Stimulated activated CD8-positive, alpha-beta memory T cell treated with anti-CD3 and anti-CD28 coated beads, Interleukin-7, amount 100 ng/mL, for 1 hour (primary cell): ENCODE measurements at places on chromosomes 7 and 10.

GRCh38 chr7:158325530-158326381, 261.9 kb downstream of the PTPRN2 start:
- DNase-seq, result no peak

DNA sequence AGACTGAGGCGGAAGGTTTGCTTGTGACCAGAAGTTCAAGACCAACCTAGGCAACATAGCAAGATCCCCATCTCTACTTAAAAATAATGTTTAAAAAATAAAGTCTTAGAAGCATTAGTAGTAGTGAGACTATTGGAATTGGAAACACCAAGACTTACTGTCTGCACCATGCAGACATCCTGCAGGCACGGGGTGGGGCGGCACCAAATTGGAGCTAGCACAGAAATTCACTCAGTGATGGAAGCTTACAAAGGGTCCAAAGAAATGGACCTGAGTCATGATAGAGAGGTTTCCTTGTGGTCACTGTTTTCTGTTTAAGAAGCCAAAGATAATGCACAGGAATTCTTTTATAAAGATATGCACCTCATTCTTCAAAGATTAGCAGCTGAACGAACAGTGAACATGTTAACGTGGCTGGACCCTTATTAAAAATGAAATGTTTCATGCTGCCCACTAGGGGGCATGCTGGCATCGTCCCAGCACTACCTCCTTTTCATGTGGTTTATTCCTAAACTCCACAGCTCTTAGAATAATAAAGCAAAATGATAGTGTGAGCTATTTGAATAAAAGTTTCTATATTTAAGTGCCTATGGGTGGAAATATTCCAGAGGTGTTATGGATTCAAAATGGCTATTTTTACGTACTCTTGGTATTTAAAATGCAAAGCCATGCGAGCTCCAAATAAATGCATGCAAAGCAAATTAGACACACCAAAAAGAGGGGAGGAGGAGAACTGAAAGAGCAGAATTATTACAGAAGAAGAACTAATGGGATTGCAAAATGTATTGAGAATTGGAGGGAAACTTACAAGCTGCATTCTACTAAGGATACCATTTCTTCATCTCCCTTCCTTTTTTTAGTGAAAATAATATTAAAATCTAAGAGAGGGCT, 28.6 kb downstream of the PDSS1 start:
- DNase-seq, result peak; percentile 5

DNA sequence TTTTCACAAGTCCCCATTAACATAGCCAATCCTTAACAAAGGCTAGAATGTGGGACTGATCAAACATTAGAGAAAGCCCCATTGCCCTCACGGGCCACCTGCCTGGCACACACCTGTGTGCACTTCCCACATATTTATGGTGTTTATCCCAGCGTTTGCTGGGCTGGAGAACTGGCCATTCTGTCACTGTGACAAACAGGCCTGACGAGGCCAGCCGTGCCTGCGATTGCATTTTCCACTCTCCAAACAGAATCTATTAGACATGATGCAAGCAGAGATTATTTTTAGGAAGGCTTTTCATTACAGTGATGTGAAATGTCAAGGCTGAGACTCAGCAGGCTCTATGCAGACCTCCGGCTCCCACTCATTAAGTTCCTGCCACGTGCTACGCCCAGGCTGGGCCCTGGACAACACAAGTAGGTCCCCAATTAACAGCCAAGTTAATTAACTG, 20.4 kb downstream of the PTPRN2 start:
- no peak for DNase-seq

DNA sequence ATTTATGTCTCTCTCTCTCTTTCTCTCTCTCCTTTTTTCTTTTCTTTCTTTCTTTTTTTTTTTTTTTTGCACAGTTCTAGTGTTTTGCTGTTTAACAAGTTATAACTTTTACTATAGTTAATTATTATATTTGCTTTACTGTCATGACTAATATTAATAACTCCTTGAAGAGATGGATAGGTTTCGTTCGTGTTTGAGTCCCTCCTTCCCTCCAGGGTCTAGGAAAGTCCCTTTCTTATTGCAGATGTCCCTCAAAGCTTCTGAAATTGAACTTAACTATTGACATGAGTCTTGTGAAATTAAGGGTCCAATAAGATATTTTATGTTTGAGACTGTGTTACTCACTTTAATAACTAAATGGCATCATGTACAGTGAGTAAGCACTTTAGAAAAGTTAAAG, 131.4 kb downstream of the PLXDC2 start:
- DNase-seq, result no peak

- no peak for DNase-seq
Observed at GRCh38 chr7:46993396-46993795, 588.5 kb downstream of the TNS3 start.

DNA sequence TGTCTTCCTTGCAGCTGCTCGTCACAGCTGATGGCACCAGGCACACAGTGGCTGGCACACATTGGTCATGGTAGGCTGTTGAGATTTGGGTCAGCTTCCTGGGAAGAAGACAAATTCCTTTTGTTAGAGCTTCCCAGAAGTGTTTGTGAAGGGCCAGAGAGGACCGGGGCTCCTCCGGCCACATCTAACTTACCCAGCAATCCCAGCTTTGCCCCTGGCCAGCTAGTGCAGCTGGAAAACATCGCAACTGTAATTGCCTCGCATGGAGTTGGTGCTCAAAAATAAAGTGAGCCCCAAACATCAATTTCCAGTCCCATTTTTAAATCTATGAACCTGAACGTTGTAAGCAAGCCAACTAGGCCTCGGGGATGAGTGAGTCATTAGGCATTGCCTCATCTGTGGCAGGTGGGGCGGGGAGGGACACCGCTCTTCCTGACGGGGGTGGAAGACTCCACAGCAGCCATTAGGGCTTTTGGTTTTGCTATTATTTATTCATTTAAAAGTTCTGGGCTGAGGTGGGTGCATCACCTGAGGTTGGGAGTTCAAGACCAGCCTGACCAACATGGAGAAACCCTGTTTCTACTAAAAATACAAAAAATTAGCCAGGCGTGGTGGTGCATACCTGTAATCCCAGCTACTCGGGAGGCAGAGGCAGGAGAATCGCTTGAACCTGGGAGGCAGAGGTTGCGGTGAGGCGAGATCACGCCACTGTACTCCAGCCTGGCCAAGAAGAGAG, 12.4 kb downstream of the CPA5 start:
- no peak for DNase-seq

DNA sequence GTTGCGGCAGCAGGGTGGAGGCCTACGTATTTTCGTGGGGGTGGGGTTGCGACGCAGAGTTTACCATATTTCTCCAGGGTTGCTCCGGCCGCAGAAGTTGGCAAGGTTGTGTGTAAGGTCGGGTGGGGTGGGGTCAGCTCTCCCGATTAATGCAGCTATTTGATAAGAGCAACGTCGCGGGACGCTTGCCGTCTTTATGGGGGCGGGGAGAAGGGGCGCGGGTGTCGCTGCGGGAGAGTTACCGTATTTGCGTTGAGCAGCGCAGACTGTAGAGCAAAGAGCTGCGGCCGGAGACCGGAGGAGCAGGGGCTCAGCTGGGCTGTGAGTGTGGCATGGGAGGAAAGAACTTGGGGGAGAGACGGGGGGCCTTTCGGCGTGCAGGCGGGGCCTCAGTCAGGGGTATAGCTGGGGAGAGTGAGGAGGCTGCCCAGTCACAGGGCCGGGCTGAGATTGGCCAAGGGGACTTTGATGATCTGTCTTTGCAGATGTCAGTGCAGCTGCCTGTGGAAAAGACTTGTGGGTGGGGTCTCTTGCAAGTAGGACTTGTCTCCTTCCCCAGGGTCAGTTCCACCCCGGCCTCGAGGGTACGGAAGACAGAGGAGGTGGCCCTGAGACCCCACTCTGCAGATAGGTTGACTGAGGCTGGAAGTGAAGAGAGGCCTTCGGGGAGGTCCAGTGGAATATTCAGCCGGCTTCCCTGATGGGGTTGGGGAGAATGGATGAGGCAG, 26.6 kb downstream of the ZNF775 start:
- DNase-seq, result no peak

DNA sequence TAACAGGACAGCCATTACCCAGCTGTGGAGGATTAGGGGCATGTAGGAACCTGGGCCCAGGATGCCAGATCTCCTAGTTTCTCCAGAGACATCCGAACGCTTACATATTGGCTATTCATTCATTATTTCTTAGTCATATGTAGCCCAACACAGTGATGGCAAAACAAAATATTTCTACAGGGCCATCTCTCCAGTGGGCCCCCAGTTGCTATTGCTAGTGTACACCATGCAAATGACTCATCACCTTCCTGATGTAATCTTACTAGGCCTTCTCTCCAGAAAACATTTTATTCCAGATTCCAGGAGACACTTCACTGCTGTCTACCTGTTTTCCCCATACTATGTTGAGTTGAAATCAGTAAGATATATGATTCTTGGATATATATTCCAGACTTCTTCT, 201.7 kb downstream of the PLXDC2 start:
- no peak for DNase-seq

- no peak for DNase-seq
Observed at GRCh38 chr10:38025283-38025682, 14.8 kb downstream of the ZNF33A start.

GRCh38 chr10:102540023-102540422, 36.3 kb downstream of the SUFU start:
- DNase-seq, result no peak
